Kidney (tissue), 22 donors: ENCODE measurements at places on chromosomes 7 and 10.

GRCh38 chr10:8044331-8044907 lies 10.1 kb upstream of the GATA3 start:
- DNase-seq, result no peak

DNA sequence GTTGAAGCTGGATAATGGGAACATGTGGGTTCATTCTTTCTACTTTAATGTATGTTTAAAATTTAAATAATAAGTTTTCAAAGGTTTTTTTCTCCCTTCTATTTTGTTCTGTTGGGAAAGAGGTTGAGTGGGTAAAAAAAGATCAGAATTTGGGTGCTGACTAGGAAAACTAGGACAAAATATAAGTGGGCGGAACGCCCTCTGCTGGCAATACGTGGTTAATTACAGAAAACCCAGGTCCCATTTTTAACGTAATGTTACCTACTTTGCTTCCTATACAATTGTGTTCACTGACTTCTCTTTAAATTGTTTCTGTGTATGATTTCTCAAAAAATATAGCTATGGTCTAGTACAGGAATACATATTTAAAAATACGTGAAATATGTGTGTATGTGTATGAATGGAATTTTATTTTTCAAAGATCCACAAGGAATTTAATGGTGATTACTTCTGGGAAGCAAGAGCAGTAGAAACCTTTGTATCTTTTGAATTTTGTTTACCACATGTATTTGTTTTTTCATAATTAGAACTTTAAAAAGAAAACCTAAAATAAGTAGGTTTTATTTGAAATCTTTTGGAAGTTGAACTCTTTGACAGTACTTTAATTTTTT lies 8.7 kb downstream of the ECD start:
- DNase-seq, result peak; percentile 51

DNA sequence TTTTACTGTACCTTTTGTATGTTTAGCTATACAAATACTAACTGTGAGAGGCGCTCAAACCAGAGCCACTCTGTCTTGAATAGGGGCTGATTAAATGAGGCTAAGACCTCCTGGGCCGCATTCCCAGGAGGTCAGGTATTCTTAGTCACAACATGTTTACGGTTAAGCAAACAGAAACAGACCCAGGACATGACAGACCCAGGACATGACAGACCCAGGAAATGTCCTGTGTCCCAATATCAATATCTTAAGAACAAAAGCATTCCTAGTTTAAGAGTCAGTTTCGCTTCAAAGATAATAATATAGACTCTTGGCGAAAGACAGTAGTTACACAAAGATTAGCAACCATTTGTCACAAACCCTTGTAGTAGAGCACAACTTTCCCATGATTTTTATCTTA lies 304.5 kb downstream of the CCSER2 start:
- no peak for DNase-seq

- no peak for DNase-seq
Measured at GRCh38 chr7:148753224-148753623, 54.5 kb downstream of the CUL1 start.

GRCh38 chr10:87966459-87966858 lies 103.0 kb downstream of the PTEN start:
- no peak for DNase-seq

- peak; percentile 44 for DNase-seq
Measured at GRCh38 chr10:92590623-92591549, 2.0 kb upstream of the KIF11 start.

DNA sequence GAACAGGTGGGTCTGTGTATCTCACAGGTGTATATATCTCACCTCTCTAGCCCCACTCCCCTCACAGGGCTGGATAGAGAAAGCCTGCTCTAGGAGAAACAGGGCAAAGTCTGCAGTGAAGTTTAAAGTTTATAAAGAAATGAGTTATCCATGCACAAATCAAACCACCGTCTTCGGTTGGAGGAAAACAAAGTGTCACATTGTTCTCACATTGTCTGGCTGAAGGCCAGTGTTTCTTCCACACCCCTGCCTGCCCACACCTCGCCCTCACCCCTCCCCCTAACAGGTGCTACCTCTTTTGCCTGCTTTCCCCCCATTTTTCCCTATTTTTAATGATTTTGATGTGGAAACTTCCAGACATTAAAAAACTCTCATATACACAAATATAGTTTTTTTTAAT lies 25.8 kb downstream of the AQP1 start:
- DNase-seq, result peak; percentile 41

DNA sequence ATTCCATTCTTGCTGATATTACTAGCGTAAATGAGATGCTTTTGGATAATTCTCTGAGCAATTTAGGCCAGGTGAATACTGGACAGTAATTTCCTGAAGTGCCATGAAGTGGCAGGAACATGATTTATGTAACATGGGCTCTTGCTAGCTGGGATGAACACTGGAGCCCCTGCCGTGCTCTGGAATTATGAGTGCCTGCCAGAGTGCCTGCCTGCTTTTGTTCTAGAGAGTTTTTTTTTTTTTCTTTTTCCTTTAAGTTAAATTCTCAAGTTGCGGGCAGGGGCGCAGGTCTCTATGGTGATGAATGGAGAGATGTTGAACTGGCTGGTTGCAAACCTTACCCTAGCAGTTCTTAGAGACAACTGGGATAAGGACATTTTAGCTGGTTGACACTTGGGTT lies 165.9 kb downstream of the AUTS2 start:
- DNase-seq, result no peak

- DNase-seq, result no peak
Measured at GRCh38 chr10:8183241-8183704, 128.8 kb downstream of the GATA3 start.

GRCh38 chr7:537911-538634 lies 18.4 kb upstream of the PDGFA start:
- peak; percentile 91 for DNase-seq
